ENCODE measurements at places on chromosomes 1 and 21.

- no peak for DNase-seq
Observed at GRCh38 chr1:53938136-53938830, 7.2 kb downstream of the IFT25 start.

- no peak for DNase-seq
Observed at GRCh38 chr1:219121679-219122078, 52.0 kb upstream of the LYPLAL1 start.

DNA sequence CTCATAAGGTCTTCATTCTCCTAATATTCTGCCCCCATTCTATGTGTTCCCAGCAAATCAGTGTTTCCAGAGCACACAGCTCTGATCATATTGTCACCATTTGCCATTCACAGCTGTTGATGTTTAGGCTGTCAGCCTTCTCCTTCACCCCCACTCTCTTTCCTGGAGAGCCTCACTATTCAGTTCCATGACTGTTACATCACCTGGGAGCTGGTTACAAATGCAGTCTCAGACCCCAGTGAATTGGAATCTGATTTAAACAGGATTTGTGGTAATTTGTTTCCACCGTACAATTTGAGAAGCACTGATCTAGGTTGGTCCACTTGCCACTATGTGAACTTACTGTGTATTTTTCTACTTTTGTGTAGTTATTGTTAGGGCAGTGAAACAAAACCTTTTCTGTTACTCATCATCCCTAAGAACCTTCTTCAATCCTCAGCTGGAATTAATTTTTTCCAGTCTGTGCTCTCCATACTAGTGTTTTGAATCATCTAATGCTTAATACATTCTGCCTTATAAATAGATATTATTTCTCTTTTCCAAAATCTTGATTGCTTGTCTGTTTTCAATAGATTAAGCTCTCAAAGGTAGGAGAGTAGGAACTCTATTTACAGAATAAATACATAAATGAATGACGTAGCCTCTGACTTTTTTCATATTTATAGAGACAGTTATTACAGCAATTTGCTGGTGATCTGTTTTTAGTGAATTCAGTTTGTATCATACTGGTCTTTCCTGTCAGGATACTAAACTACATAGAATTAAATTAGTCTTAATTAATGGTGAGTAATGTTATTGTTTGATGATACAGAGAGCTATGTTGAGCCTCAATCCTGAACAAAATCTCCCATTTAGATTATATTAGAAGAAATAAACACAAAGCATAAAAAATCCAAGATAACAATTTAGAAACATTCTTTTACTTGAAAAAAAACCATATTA is 8.1 kb downstream of the SNX7 start:
- no peak for DNase-seq

DNA sequence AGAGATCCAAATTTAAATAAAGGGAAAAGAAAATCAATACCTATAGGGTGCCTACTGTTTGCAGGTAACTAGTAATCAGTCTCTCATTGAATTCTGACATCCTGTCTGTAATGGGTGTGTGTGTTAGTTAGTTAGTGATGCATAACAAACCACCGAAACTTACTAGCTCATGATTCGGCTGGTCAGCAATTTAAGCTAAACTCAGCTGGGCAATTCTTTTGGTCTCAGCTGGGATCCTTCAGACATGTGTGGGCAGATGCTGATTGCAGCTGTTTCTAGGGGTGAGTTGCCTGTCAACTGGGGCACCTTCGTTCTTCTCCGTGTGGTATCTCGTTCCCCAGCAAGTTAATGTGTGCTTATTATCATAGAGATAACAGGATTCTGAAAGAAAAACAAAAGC is 40.2 kb upstream of the ZNF124 start:
- no peak for DNase-seq

- no peak for DNase-seq
Observed at GRCh38 chr21:37758982-37759381, 157.3 kb downstream of the KCNJ6 start.

DNA sequence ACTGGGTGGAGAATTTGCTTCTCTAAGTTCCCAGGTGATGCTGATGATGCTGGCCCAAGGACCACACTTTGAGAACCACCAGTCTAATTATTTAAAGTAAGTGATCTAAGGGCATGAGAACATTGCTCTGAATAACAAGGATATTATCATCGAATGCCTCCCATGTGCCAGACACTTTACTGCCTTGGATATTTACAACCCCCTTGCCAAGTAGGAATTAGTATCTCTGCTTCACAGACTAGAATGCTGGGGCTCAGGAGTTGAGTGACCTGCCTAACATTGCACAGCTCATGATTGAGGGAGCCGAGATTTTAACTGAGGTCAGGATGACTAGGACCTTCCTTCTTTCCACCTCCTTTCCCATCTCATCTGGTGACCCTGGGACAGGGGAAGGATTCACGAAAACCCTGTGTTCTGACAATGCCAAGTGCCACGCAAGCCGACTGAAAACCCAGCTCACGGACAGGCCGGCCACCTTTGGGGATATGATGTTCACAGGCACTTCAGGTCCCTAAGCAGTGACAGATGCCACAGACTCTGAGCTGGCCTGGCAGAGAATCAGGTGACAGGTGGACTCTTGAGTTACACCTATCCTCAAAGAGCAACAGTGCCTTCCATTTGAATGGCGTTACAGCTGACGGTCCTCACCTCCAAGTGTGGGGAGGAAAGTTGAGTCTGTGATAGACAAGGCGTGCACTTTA is 230.7 kb downstream of the TOMM20 start:
- DNase-seq: no peak

GRCh38 chr1:201709564-201710295 is 119.2 kb upstream of the IPO9 start:
- peak; percentile 32 for DNase-seq

GRCh38 chr1:55423376-55423775 is 208.2 kb upstream of the USP24 start:
- no peak for DNase-seq

DNA sequence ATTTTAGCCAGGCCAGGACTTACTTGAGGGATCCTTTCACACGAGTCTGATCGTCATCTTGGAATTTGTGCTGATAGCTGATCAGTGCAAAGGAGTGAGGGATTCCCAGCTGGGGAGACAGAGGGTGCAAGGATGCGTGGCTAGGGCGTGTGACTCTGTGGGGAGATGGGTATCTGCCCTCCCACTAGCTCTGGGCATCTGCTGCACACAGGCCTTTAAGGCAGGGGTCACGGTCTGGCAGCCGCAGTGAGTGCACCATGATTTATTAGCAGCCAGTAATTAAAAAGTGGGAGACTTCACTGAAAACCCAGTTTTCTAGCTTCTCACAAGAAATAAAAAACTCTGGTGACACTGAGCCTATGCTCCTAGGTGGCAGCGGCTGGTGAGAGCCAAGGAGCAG is 20.4 kb downstream of the THAP3 start:
- DNase-seq: no peak

DNA sequence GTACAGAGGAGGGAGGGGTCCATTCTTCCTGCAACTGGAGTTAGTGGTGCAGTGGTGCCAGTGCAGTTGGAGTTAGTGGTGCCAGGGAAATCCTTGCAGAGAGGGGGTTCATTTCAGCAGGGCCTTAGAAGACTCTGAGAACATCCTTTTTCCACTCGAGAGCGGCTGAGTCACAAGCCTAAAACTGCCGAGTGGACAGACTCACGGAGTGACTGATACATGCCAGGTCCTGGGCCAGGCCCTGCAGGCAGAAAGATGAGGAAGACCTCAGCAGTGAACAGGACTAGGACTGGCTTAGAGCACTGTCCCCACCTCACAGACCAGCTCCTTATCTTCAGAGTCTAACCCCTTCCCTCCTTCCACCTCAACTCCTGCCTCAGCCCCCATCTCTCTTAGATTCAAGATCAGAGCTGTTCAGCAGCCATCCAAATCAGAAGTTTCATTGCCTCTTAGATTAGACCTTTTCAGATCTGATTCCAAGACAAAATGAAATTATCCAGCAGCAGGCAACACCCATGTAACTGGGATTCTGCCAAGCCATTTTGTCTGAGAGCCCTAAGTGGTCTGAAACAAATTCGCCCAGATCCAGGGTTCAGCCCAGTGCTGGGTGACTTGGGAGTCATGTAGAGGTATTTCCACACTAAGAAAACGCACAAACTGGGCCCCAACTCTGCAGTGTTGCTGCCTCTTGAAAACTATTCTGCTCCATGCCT is 12.7 kb upstream of the IKBKE start:
- no peak for DNase-seq

DNA sequence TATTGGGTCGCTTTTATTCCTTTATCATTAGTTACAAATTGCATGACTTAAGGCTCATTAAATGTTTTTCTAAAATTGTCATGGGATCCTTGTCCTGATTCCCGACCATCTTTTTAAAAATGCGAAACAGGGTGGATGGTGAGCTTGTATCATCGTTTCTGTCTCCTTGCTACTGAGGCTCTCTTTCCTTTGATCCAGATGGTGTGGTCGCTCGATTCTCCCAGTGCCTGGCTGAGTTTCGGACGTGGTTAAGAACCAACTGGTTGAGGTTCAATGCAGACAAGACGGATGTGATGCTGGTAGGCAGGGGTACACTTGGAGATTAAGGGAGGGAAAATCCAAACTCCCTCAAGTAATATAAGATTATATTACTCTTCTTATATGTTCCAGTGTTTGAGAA is 1.2 kb downstream of the MIER1 start:
- no peak for DNase-seq

GRCh38 chr1:37793773-37794371 is at the start of gene MANEAL:
MANEAL (plus strand) TSS chr1:37793847; CDS start chr1:37794183, 336 bp downstream.
- peak; percentile 37 for DNase-seq

DNA sequence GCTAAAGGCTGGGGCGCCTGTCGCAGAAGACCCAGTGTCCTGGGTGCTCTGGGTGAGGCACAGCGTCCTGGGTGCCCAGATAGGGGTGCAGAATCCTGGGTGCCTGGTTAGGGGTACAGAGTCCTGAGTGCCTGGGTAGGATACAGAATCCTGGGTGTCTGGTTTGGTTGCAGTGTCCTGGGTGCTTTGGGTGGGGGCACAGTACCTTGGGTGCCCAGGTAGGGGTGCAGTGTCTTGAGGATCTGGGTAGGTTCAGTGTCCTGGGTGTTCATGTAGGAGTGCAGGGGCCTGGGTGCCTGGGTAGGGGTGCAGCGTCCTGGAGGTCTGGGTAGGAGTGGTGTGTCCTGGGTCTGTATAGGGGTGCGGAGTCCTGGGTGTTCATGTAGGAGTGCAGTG is 178.7 kb downstream of the CAMTA1 start:
- DNase-seq: no peak

GRCh38 chr1:18012686-18013085 is 94.9 kb upstream of the IGSF21 start:
- no peak for DNase-seq

DNA sequence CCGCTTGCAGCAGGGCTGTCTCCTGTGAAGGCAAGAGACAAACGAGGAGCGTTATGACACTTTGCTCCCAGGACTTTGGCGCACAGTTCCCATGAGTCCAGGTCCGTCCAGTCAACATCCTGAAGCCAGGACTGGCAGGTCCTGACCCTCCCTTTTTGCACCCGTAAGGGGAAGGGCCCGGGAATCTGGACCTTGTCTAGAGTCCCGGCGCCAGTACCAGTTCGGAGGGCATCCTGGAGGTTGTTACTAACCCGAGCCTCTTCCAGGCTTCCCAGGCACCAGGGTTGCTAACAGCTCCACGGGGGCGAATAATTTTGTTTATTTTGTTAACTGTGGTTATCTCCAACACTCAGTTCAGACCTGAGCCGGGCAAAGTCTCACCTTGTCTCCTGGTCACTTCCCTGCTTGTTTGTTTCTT is 682 bp upstream of the RWDD3 start:
- DNase-seq: no peak

GRCh38 chr1:77370583-77371306 is 88.9 kb downstream of the AK5 start:
- no peak for DNase-seq

- no peak for DNase-seq
Observed at GRCh38 chr1:187513190-187513589, 684.4 kb downstream of the PLA2G4A start.

- DNase-seq: no peak
Observed at GRCh38 chr1:98325646-98326440, 335.7 kb upstream of the SNX7 start.

- DNase-seq: peak; percentile 71
Observed at GRCh38 chr1:41919764-41920397, 1.2 kb upstream of the HIVEP3 start.

DNA sequence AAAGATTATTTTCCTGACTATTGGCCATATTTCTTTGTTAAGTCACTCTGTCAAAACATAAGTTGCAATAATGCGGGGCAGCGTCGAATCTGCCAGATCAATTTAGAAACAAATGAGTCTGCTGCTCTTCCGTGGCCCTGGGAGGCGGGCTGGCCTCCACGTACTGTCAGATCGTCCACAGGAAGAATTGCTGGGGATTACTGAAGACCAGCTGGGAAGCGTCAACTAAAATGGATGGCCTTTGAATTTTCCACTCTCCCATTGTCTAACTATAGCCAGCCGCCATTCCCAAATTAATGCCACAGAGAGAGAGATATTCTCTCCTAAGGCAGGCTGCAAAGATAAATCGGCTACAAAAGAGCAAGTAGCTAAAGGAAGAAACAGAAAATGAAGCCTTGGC is 560.2 kb downstream of the SMYD3 start:
- no peak for DNase-seq

DNA sequence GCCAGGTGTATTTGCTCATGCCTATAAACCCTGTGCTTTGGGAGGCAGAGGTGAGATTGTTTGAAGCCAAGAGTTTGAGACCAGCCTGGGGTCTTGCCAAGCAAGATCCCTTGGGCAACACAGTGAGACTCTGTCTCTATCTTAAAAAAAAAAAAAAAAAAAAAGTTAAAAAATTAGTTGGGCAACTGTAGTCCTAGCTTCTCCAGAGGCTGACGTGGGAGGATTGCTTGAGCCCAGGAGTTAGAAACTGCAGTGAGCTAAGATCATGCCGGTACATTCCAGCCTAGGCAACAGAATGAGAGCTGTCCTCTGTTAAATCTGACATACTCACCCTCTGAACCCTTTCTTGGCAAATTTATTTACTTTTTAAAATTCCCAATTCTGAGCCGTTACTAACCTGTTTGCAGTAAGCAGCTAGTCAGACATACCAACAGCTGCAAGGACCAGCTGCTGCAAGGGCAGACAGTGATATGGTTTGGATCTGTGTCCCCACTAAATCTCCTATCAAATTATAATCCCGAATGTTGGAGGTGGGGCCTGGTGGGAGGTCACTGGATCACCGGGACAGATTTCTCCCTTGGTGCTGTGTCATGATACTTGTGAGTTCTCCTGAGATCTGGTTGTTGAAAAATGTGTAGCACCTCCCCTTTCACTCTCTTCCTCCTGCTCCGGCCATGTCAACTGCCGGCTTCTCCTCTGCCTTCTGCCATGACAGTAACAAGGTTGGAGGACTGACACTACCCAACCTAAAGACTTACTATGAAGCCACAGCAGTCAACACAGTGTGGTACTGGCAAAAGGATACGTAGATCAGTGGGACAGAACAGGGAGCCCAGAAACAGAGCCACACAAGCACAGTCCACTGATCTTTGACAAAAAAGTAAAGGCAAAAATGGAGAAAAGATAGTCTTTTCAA is 10.6 kb downstream of the PARP1 start:
- DNase-seq: no peak

- no peak for DNase-seq
Observed at GRCh38 chr1:50979937-50980336, 9.9 kb downstream of the CDKN2C start.

DNA sequence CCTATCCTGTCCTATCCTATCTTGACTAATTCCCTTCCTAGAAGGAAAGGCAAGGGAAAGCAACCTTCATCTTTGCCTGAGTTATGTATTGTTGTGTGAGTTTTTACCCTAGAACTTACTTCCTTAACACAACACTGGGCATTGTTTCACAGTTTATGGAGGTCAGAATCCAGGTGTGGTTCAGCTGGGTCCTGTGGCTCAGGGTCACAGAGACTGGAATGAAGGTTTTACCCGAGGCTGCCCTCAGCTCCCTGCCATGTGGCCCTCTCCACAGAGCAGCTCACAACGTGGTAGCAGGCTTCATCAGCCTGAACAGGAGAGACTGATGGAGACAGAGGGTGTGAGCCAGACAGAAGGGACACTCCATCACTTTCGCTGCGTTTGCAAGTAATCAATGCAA is 140.5 kb downstream of the FCRL5 start:
- DNase-seq: no peak

Measured in effector memory CD8-positive, alpha-beta T cell (primary cell).